Putamen (tissue), 1 donor: ENCODE measurements at places on chromosomes 3 and 15.

- DNase-seq: no peak
These were observed 40.8 kb upstream of the ARPP19 start for GRCh38 chr15:52609593-52609992.

- no peak for DNase-seq
These were observed 63.0 kb downstream of the NCEH1 start for GRCh38 chr3:172647823-172648222.

DNA sequence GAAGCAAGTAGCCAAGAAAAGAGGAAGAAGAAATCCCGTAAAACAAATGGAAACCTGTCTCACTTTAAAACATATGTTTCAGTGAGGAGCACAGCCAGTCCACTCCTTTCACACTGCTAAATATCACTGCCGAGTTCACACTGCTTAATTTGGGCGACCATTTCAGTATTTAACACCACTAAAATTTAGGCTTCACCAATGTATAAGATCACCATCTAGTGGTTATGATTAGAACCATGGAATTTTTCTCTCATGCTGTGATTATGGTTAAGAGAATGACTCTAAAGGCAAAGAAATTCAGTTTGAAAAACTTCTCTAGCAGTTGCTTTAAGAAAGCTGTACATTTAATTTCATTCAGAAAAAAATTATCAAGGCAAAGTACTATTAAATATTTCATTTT, 16.6 kb downstream of the SLC4A7 start:
- DNase-seq: no peak

- no peak for DNase-seq
These were observed 347.1 kb downstream of the PYDC2 start for GRCh38 chr3:191808073-191808472.

DNA sequence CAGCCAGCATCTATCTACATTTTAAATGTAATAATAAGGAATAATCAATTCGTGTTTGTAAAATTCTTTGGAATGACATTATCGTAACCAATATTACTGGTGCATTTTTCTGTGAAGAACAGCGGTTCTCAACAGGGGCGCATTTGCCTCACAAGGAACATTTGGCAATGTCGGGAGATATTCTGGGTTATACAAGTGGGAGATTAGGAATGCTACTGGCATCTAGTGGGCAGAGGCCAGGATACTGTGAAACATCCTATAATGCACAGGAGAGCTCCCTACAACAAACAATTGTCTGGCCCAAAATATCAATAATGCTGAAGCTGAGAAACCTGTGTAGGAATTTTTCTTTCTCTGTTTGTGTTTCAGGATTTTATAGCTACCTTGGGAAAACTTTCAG, 25.0 kb downstream of the ACP3 start:
- DNase-seq: no peak

GRCh38 chr3:192331749-192332385, 395.5 kb downstream of the FGF12 start:
- DNase-seq: no peak

- no peak for DNase-seq
These were observed 44.6 kb downstream of the ZIC4 start for GRCh38 chr3:147361454-147362420.

GRCh38 chr3:10644189-10644588, 138.8 kb upstream of the ATP2B2 start:
- DNase-seq: no peak

DNA sequence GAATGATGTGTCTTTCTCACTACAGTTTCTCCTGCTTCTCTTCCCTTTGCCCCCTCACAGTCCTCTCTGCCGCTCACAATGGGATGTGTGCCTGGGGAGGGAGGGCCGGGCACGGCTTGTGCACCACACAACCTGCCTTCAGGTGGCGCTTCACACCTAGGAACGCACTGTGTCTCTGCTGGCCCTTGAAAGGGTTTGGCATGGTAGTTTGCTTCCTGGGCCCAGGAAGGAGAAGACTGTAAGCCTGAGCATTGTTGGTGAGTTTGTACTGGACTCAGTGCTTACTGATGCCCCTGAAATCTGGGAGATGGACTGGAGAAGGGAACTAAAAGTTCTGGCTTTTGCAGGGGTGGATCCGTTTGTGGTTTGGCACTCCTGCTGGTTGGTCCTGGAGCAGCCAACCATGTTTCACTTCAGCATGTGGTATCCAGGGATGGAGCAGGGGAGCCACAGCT, 9.2 kb downstream of the ALPK3 start:
- no peak for DNase-seq

GRCh38 chr15:56228352-56228751, 15.3 kb downstream of the RFX7 start:
- no peak for DNase-seq

GRCh38 chr15:78810362-78811123, 721 bp downstream of the ADAMTS7 start:
- no peak for DNase-seq

GRCh38 chr15:76903251-76903681, 1.9 kb downstream of the SCAPER start:
- DNase-seq: peak; percentile 23

- DNase-seq: no peak
These were observed 131.7 kb downstream of the ATP8B4 start for GRCh38 chr15:49987198-49987785.

DNA sequence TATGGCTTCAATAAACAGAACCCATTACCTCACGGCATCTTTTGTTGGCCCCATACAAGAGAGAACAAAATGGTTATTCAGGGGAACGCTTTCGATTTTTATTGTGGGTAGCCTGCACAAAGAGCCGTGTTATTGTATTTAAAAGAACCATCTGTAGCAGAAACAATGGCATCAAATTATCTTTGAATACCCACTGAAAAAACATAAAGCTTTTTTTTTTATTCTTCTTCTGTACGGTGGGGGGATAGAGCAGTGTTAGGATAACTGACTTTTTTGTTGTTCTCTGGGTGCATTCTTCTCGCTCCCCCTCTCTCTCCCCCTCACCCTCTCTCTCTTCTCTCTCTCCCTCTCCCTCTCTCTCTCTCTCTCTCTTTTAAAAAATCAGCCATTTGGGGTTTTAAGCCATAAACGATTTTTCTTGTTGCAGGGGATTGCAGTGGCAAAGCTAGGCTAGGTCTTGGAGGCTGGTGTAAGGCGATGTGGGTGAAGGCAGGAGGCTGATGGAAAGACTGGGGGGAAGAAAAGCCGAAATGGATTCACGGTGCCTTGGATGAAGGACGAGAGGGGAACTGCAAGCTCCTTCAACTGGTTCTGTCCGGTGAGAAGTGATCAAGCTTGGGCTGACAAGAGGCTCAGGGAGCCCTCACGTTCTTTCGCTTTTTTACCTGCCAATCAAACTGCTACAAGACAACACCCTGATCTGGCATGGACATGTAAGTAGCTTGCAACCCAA, 12.4 kb upstream of the SOX2 start:
- peak; percentile 92 for DNase-seq

GRCh38 chr15:79218588-79219200, 63.8 kb upstream of the ANKRD34C start:
- DNase-seq: no peak

DNA sequence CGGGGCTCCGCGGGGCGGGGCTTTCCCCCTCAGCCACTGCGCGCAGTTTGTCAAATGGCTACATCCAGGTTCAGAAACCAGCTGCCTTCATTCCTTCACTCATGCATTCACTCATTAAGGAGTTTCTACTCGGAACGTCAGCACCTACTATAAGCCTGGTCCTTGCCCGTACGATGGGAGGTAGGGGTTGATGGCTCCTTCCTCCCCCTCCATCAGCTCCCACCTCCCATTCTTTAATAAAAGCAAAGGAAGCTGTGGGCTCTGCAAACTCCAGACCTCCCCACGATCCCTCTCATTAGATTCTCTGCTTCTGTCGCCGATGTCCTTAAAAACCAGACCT, 267 bp upstream of the CFAP92 start:
- DNase-seq: no peak

DNA sequence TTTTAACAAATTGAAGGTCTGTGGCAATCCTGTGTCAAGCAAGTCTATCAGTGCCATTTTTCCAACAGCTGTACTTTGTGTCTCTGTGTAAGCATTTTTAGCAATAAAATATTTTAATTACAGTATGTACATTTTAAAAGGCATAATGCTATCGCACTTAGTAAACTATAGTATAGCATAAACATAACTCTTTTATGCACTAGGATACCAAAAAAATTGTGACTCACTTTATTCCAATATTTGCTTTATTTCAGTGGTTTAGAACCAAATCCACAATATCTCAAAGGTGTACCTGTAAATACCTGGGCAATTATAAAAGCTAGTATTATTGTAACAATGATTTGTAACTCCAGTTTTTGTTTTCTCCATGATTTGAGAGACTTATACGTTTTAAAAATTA, 46.5 kb downstream of the FRMD5 start:
- DNase-seq: no peak

DNA sequence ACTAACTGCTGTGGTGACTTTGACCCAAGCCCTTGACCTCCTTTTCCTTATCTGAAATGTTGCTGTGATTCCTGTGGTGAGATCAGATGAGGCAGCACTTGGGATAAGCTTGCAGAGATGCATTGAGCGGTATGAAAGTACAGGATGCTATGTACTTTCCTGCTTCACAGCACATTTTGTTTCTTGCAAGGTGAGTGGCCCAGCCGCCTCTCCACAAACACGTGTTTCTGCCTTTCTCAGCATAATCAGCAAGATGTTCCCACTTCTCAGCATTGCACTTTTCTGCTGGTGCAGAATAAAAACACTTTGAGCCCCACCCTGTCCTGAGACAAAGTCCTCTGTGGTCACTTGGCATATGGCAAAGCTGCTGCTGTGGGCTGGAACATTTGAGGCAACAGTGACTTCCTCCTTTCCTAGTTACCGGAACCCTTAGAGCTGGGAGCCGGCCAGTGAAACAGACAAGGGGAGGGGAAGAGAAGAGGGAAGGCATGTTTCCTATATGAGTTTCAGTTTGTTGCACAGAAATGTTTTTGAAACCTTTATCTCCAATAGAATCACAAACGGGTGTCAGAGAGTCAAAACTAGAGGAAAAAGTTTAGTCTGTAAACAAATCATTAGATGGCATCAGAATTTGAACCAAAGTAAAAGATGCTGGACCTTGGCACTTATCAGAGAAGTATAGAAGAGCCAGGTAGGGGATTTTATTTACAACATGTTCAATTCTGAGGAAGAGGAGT, 5.0 kb downstream of the NUDT16 start:
- peak; percentile 51 for DNase-seq

DNA sequence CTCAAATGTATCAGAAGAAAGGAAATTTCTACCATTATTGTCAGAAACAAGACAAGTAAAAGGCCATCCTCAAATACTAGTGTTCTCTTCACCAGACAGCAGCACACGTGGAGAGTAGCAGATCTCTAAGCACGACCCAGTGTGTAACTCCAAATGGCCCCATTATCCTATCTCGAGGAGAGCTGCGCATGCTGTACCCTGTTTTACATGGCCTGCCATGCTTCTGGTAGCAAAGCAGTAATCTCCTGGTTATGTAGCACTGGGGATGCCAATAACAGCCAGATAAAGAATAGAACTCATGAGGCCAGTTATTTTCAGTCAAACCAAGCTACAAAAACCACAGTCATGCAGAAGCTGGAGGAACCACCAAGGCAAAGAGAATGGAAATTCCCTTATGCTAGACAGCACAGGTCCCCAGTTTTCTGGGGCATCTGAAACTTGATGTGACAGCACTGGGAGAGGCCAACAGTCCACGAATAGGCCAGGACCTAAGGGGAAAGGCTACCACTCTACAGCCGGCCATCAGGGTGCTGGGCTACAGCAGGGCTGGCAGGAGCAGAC, 73.0 kb downstream of the LIPC start:
- DNase-seq: no peak

GRCh38 chr3:114879059-114880031, 267.7 kb downstream of the ZBTB20 start:
- no peak for DNase-seq

GRCh38 chr3:49161197-49161596, 4.9 kb downstream of the CCDC71 start:
- DNase-seq: no peak

GRCh38 chr15:65919353-65919752, 50.1 kb downstream of the RAB11A start:
- DNase-seq: no peak

DNA sequence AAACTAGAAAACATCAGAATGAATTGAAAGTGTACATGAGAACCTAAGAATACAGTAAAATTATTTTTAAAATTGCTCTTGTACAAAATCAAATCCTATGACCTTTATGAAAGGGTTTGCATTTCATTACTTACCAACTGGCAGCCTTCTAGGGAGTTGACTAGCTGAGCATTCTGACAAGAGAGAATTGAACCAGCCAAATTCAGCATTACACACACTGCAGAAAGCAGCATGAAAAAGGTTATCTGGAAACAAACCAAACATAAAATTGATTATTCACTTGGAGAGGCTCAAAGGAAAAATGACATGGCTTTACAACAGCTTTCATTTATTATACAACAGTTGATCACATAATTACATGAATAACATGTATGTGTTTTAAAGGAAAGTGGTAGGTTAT, 17.4 kb downstream of the NSMCE3 start:
- DNase-seq: no peak

GRCh38 chr3:15521573-15521965, at the start of gene COLQ:
Gene COLQ, minus strand, starts transcription at chr3:15521706. Its CDS starts 81 bp downstream, at chr3:15521625.
- DNase-seq: no peak

- DNase-seq: no peak
These were observed 8.4 kb upstream of the PLA1A start for GRCh38 chr3:119589102-119589773.

GRCh38 chr15:41967506-41968206, 4.7 kb downstream of the EHD4 start:
- DNase-seq: peak; percentile 33

DNA sequence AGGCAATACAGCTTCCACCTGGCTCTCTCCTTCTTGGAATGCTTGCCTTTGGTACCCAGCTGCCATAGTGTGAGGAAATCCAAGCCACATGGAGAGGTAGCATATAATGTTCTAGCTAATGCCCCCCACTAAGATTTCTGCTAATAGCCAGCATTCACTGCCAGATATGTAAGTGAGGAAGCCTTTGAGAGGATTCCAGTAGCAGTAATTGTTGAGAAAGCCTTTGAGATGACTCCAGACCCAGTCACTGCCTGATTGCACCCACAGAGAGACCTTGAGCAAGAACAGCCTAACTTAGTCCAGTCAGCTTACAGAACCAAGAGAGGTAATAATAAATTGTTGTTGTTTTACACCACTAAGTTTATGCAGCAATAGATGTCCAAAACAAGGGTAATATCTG, 63.1 kb downstream of the STRIT1 start:
- DNase-seq: no peak

DNA sequence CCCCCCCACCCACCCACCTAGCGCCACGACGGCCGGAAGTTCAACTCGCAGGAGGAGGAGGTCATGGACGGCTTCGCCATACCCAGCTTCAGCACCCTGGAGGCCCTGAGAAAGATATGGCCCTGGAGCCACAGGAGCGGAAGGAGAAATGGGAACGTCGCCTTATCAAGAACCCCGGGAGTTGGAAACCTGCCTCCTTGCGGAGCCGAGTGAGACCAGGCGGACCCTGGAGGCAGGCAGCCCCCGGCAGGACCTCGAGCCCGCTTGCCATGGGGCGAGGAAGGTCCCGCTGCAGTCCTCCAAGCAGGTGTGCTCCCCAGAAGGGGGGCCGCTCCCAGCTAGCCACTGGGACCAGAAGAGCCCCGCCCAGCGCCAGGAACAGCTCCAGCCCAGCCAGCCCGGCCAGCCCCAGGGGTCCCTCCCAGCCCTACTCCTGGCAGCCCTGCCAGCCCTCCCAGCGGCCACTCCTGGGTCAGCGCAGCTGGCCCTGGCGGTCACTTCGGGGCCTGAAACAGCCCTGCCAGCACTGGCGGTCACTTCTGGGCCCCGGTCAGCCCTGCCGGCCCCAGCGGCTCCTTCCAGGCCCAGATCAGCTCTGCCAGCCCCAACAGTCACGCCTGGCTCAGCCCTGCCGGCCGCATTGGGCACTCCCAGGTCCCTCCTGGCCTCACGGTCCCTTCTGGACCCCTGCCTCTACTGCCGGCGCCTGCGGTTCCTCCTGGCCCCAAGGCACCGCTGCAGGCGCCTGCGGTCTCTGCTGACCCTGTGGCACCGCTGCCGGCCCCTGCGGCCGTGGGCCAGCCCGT, 10.3 kb upstream of the ROPN1B start:
- no peak for DNase-seq
